ENCODE measurements at places on chromosomes 7 and 10. TPM values are rescaled to one million over a fixed set of nuclear protein-coding genes. Genes with fewer than 3 reads are reported as not detected.

CRYGN gene
- total RNA-seq: 0.12 TPM

NEUROD6 gene
- not detected for total RNA-seq

OR2A5 gene
- total RNA-seq: not detected

NRCAM gene
- 4.6 TPM for total RNA-seq

TUBAL3 gene
- not detected for total RNA-seq

PDK4 gene
- total RNA-seq: not detected

PRPS1L1 gene
- total RNA-seq: not detected

TCAF2 gene
- 31.5 TPM for total RNA-seq

ASIC3 gene
- total RNA-seq: 3.2 TPM

PFKP gene
- 242 TPM for total RNA-seq

MORN4 gene
- 3.0 TPM for total RNA-seq

WEE2 gene
- not detected for total RNA-seq

NEURL1 gene
- 3.2 TPM for total RNA-seq

DNA sequence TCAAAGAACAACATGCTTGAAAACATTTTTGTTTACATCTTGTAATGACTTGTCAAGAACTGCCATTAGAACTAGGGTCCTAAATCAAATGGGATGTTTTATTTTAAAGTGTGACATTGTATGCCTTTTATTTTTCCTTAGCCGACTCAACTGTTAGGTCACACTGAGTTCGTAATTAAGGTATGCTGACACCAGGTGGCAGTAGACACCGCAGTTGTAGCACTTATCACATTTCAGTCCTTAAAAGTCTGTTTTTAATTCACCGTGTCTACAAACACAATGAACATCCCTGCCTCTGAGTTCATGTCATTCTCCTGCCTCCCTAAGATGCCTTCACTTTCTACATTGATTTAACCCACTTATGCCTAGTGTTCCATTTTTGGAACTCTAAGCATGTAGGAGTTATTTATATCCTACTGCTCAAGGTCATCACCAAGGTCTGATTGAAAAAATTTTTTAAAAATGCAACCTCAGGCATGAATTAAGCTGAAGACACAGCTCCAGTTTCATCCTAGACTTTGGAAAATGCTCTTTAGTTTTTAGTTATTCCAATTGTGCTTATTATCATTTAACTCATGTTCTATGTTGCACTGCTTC, 186.1 kb downstream of the BMPER start:
- no peak for DNase-seq

- DNase-seq: no peak
Observed at GRCh38 chr7:118771672-118772071, 547.2 kb downstream of the ANKRD7 start.

DNA sequence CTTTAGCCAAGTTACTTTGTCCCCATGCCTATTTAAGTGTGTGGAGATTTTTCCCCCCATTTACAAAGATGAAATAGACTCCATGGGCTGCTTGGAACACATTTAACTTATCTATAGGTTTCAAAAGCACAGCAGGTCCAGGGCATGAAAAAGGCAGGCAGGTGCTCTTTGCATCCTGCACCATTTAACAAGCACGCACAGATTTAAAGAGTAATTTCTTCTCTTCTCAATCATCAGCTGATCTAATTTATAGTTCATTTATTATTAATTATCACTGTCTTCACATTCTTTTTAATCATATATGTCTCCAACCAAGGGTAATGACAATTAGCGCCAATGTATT, 156.8 kb downstream of the CACNA2D1 start:
- no peak for DNase-seq

GRCh38 chr10:52261362-52261761, 52.7 kb upstream of the DKK1 start:
- DNase-seq: no peak

- DNase-seq: no peak
Observed at GRCh38 chr10:71023704-71024283, 135.4 kb upstream of the PCBD1 start.

GRCh38 chr10:82256275-82256674, 381.3 kb downstream of the NRG3 start:
- DNase-seq: no peak

DNA sequence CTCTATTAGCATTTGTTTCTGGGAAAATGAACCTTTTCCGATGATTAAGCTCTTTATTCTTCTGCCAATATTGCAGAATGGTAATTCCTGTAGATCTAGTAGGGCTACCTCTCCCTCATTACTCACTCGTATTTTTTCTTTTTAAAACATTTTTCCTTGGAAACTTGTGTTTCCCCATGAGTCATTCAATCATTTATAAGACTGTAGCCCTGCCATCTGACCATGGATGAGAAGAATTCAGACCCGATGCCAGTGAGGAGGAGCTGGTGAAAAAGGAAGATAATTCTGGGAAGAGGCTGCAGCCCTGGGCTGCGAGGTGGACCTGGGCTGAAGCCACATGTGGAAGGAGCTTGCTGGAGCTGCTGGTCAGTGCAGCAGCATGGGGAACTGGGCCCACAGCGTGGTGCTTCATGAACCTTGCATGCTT, 242.8 kb downstream of the KLF6 start:
- no peak for DNase-seq

DNA sequence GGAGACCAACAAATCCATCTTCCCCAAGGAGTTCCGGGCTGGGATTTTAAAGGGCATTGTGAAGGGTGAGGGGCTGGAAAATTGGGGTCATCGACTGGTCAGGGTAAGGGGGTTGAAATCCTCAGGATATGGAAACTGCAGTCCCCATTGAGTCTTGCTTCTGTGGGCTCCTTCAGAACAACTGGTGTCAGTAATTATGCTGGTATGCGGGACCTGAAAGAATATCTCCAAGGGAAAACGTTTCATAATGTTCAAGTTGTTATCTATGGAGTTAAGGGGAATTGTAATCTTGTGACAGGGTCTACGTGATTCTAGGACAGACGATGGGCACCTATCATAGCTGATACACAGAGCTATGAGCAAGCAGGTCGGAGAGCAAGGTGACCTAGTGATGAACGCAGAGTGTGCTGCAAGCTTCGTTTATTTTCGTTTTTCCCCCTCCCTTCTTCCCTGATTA, 494 bp upstream of the RHBDD2 start:
- DNase-seq: no peak

GRCh38 chr7:73811760-73812168, 19.0 kb upstream of the CLDN4 start:
- peak; percentile 55 for DNase-seq

GRCh38 chr10:34766266-34766600, 48.9 kb downstream of the PARD3 start:
- DNase-seq: no peak

GRCh38 chr7:31512166-31512565, 1.7 kb upstream of the ITPRID1 start:
- DNase-seq: no peak

GRCh38 chr7:54689394-54690049, 69.5 kb downstream of the SEC61G start:
- no peak for DNase-seq

DNA sequence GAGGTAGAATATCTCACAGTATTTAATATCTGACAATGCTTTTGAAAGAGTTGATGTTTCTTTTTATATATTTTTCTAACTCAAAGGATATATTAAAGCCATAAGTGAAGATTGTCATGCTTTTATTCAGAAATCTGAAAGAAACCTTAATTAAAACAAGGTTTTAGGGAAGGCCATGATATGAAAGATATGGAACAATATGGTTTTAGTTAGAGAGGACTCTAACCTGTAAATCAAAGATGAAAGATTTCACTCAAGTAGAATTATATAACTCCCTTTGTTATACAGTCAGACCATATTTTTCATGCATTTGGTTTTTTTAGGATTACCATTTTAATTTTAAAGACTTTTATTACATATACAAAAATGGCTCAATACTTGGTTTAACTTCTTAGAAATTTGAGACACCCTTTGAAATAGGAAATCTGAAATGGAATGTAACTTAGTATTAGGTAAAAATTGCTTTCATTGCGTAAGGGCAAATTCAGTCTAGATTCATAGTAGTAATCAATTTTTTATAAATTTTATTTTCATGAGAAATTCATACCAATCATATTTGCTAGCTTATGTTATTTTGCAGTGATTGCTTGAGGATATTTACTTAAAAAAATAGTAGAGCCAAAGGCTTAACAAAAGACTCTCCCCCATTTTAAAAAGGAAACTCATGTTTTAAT, 119.8 kb downstream of the TWIST1 start:
- DNase-seq: no peak

DNA sequence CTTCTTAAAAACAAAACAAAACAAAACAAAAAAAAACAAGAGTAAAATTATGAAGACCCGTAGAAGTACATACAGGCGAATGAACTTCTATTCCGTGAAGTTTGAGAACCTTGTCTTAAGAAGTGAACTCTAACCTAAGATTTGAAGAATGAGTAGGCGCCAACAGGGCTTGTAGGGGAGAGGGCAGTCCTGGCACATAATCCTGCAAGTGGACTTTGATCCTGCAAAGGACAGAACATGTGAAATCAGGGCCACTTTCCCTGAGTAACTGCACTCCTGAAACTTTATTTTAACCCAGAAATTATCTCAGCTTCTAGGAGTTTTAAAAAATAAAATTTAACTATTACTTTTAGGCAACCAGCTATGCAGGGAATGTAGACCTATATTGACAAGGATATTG, 62.0 kb downstream of the GNAT3 start:
- no peak for DNase-seq

DNA sequence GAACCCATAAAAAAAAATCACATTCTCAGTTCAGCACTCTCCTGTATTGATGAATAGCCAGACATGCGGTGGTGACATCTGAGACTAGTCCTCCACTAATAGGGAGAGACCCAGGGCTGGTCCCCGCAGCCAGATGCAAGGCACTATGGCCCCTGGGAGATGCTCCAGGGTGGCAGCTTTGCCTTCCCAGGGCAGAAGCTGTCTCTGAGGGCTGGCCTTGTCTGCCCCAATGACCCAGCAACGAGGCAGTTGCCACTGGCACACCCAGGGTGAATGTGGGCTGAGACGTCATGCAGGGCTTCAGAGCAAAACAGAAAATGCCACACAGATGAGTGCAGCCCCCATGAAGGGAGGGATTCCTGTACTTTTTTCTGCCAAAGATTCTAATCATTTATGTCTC, 50.1 kb upstream of the GDF10 start:
- DNase-seq: no peak

- no peak for DNase-seq
Observed at GRCh38 chr10:101938305-101939007, 94.9 kb upstream of the KCNIP2 start.

- peak; percentile 32 for DNase-seq
Observed at GRCh38 chr7:89607792-89608191, 546.5 kb upstream of the STEAP1 start.

DNA sequence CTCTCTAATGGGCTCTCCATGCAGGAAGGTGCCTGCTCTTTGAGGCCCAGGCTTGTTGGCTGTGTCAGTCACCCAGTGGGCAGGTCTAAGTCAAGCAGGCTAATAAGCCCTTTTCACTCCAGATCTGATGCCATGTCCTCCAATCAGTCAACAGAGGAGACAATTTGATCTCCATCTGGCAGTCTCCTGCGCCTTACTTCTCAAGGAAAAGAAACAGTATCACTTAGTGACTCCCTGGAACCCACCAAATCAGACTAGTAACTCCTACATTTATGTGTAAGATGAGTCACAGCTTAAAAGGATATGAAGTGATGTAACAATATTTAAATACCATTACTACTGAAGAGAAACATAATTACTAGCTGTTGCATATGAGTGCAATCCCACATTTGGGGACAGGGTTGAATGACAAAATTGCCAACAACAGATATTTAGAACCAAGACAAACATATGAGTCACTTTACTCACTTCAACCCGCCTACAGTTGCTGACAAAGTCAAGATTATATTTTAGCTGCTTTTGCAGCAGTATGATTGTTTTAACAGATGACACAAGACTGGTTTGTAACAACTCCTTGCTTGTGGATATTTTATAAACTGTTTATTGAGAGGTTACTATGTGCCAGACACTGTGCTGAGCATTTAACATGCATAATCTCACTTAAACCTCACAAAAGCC, 72.1 kb downstream of the USP6NL start:
- no peak for DNase-seq

DNA sequence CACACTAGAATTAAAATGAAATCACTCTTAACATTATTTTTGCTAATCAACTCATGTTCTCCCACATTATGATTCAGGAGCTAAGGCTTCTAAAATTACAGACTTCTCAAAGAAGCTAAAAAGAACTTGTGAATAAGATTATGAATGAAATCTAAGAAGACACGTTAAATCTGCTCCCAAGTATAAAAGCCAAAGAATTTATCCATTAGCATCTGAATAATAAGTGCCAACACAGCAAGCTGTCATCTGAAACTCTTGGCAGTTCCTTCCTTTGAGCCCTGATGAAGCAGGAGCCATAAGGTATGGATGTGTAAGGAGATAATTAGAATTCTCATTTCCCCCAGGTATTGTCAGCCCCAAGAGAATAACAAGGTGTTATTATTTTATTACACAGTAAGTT, 50.3 kb downstream of the TPK1 start:
- no peak for DNase-seq

- DNase-seq: no peak
Observed at GRCh38 chr7:143396625-143397556, 11.8 kb downstream of the EPHA1 start.

DNA sequence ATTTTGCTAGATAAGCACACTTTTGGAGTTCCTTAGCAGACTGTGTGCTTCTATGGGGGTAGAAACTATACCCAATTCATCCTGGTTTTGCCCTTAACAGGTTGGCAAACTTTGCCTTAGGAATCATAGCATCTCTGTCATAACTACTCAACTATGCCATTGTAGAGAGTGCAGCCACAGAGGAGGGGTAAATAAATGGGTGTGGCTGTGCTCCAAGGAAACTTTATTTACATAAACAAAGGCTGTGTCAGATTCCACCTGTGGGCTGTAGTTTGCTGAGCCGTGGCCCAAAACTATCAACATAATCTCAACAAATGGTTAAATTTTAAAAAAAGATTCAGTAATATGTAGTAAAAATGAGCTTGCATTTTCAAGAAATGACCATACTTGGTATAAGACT, 51.6 kb upstream of the LAMB1 start:
- DNase-seq: no peak

All from activated naive CD8-positive, alpha-beta T cell treated with anti-CD3 and anti-CD28 coated beads for 36 hours (primary cell).